ENCODE measurements at places on chromosomes 4 and X. TPM values are rescaled to one million over a fixed set of nuclear protein-coding genes. Genes with fewer than 3 reads are reported as not detected.

DNA sequence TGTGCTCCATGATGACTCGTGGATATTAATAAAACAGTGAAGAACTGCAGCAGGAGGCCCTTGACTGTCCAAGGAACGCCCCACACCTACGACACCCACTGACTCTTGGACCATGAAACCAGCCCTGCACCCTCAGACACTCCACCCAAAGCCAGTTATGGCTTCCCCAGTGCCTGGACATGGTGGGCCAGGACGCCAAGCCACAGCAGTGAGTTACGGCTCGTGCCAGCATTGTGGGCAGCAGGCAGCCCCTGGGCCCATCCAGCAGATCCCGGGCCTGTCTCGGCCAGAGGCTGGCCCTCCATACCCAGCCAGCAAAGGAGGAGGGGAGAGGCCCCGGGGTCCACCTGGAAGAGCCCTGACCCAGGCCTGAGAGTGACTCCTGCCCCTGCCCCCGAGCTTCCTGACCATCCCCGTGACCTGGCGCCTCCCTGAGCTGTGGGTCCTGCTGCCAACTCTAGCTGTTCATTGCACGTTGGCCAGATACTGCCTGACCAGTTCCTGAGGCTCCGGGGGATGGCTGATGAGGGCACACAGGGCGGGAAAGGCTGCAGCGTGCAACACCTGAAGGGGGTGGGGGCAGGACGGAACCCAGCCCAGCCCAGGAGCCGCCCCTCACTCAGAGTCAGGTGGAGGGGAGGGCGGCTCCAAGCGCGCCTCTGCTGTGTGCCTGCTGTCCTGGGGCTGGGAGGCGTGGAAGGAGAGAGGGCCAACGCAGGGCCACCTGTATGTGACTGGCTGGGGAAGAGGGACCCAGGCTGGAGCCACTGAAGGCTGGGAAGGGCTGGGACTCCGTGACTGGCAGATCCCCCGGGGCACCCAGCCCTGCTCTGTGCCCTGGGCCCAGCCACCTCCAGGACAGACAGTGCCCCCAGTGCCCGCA lies 739 bp downstream of the SLC49A3 start:
- no peak for DNase-seq

DNA sequence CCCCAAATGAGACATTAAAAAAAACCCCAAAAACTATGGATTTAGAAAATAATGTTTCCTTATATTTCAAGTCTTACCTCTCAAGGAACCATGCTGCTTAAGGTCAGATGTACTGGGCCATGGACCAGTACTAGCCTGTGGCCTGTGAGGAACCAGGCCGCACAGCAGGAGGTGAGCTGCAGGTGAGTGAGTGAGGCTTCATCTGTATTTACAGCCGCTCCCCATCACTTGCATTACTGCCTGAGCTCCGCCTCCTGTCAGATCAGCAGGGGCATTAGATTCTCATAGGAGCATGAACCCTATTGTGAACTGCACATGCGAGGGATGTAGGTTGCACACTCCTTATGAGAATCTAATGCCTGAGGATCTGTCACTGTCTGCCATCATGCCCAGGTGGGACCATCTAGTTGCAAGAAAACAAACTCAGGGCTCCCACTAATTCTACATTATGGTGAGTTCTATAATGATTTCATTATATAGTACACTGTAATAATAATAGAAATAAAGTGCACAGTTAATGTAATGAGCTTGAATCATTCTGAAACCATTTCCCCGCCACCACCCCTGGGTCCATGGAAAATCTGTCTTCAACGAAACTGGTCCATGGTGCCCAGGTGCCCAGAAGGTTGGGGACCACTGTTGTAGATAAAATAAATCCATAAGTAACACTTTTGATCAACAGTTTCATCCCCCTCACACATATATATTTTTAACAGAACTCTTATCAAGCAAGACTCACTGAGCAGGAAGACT lies 105.3 kb upstream of the CBR4 start:
- no peak for DNase-seq

- DNase-seq, result no peak
These were observed 5.2 kb downstream of the PCDH19 start for GRCh38 chrX:100404851-100405250.

- no peak for DNase-seq
These were observed 95.5 kb upstream of the PPP2R3B start for GRCh38 chrX:482192-482701.

DNA sequence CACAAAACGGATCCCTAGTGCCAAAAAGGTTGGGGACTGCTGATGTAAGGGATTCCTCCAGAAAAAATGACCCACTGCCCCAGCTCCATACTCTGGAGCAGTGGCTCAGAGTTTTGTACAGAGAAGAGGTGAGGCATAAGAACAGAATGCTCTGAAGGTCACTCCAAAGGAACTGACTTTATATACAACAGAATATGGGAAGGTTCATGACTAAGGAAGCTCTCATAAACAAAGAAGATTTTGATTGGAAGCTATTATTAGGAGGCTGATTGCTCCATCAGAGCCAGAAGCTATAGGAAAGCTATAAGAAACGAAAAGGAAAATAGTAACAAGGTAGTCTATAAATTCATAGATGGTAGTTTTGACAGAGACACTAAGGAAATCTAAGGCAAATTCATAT lies 203.1 kb downstream of the SLC7A11 start:
- no peak for DNase-seq

DNA sequence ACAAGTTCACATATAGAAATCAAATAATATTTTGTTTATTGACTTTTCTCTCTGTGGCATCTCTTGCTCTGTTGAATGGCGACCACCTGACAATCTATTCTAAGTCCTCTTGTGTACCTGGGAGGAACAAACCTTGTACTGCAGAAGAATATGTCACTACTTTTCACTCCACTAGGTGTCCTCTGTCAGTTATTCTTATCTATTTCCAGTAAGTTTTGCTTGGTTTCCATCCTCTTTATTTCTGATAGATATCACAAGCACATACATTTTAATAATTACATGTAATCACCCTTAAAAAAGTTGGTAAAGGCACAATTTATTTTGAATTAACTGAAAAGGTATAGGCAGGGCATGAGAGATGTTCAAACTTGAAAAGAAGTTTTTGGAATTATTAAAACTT lies 238.4 kb downstream of the SNCA start:
- DNase-seq, result no peak

GRCh38 chrX:74579597-74580198 lies 34.7 kb downstream of the RLIM start:
- no peak for DNase-seq

DNA sequence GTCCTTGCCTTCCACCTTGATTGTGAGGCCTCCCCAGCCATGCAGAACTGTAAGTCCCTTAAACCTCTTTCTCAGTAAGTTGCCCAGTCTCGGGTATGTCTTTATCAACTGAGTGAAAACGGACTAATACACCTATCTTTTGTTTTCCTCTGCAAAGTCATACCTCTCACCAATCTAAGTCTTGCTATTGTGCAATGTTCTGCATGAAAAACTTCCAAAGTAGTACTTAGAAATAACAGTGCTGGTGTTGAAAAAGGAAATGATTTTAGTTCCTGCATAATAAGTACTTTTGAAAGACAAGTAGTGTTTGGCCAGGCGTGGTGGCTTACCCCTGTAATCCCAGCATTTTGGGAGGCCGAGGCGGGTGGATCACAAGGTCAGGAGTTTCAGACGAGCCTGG lies 573.5 kb downstream of the ANKRD50 start:
- DNase-seq, result no peak

GRCh38 chr4:25969374-25970155 lies 55.5 kb downstream of the SMIM20 start:
- no peak for DNase-seq

DNA sequence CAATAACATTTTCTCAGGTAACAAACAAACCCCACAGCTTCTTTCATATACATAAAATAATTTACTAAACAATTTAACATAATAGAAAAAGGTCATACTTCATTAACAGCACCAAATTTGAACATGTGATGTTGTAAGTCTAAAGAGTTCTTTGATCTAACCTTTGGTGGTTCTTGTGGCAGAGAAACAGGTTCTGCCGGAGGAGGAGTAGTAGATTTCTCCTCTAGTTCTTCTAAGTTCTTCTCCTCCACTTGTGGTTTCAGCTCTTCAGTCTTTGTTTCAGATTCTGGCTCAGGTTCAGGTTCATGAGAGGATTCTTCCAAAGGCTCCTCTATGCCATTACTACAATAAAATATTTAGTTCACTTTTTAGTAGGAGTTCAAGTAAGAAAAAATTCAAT lies 18.3 kb downstream of the G3BP2 start:
- no peak for DNase-seq

DNA sequence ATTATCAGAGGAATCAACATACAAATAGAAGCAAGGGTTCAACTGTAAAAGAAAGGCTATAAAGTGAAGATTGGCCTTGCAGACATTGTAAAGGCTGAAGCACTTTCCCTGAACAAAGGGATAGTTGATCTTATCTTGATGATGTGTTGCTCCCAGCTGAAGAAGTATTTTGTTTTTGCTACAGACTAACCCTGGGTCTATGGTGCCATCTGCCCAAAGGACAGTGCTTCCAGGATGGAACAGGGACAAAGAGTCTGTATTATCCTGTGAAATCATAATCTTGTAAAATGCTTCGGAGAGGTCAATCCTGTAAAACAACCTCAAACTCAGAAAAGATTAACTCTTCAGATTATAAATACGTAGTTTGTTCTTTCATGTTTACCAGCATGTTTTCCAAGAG lies 251.7 kb upstream of the ANKRD50 start:
- DNase-seq, result no peak

- DNase-seq, result no peak
These were observed 3.9 kb downstream of the FGB start for GRCh38 chr4:154566639-154567204.

DNA sequence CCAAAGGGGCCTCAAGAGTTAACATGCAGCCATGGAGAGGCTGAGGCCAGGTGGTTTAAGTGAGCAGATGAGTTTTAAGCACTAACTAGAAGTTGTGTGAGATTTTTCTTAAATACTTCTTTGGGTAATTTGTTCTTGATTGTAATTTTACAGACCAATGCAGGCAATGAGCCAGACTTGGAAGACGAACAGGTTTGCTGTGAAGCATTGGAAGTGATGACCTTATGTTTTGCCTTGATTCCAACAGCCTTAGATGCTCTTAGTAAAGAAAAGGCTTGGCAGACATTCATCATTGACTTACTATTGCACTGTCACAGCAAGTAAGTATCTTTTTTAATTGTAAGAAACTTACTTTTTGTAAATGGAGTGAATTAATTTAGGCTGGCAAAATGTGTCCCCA lies 103.9 kb downstream of the USP9X start:
- no peak for DNase-seq

- no peak for DNase-seq
These were observed 64.0 kb downstream of the POLR2B start for GRCh38 chr4:57042711-57043169.

DNA sequence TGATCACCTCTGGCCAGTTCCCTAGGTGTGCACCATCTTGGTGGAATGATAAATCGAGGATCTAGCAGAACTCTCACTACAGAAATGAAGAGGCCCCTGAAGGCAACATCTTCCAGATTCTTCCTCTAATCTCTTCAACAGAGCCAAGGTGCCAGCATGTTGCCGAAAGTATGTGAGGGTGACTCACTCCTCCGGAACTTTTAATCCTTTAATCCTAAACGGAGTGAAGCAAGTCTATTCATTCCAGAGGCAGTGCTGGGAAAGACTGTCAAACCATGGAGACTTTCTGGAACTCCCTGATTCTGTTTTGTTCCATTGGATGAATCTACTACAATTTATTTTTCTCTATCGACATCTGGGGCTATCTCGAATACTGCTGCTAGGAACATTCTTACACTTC lies 68.7 kb downstream of the SUPT20HL2 start:
- DNase-seq, result no peak

DNA sequence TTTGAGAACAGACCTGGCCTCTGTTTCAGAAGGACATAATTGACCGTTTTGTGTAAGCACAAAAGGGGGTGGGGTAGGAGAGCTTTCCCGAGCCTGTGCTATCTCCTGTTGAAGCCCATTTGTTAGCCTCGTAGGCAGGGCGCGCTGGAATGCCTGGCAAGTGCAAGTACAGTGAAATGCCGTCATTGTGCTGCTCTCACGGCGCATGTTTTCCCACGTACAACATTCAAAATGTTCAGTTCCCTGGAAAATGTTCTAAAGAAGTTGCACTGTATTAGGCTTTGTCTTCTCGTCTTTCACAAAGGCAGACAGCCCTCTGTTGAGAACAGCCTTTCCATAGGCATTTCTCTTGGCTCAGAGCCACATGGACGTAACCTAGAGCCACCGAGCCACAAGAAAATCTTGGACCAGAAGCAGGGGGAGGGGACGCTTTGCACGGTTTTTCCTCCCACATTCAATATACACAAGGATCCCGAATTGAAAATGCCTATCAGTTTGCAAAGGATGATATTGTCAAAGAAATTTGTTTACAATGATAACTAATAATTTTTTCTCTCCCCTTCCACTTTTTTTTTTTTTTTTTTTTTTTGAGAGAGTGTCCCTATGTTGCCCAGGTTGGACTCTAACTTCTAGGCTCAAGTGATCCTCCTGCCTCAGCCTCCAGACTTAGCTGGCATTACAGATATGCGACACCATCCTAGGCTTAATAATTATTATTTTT lies 54.6 kb upstream of the RAPGEF2 start:
- DNase-seq, result peak; percentile 78

DNA sequence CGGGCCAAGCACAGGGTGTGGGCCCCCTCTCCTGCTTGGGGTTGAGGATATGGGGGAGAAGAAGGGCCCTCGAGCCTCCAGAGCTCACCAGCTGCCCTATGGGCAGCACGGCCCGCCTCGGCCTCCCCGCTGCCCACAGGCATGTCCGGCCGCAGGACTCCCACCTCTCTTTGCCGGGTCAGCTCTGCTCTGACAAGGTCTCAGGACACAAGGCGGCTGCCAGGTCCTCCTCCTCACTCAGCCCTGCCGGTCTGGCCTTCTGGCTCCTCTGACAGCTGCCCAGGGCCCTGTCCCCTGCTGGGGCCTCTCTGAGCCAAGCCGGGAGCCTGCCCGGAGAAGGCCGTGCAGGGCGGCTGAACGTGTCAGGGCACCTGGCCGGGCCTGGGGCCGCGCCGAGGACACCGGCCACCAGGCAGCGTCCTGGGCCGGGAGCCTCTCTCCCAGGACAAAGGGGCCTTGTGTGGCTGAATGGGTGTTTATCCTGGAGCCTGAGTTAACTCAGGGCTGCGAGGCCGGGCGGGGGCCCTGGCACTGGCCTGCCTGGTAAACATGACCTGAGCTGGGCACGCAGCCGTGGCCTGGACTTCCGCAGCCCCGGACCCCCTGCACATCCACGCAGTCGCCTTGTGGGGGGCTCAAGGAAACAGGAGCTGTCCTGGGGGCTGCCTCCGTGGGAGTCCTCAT lies 25.7 kb downstream of the TACC3 start:
- no peak for DNase-seq

- no peak for DNase-seq
These were observed 308.5 kb downstream of the CAMK2D start for GRCh38 chr4:113452868-113453620.

Gene FAM199X
- total RNA-seq, result 37.4 TPM

Gene IGSF1
- total RNA-seq, result 1.4 TPM

Gene NPY2R
- 0.54 TPM for total RNA-seq

Gene MAGED4
- total RNA-seq, result 1.9 TPM

Gene KLHL4
- total RNA-seq, result 2.1 TPM

Gene NPY1R
- total RNA-seq, result 32.9 TPM

Gene GAGE12E
- not detected for total RNA-seq

Gene SGMS2
- 67.7 TPM for total RNA-seq

All from kidney (tissue), 22 donors.